SK-N-SH (cell line): ENCODE measurements at places on chromosomes 12 and 14. TPM values are rescaled to one million over a fixed set of nuclear protein-coding genes. Genes with fewer than 3 reads are reported as not detected.

The LRRK2 gene
- 0.08 and 0.10 TPM in 2 replicates for polyA plus RNA-seq

The SLC48A1 gene
- 7.3 and 8.1 TPM in 2 replicates for polyA plus RNA-seq

The GLIPR1L2 gene
- 0.13 and 0.24 TPM in 2 replicates for polyA plus RNA-seq

The PYGL gene
- polyA plus RNA-seq = 60.2 and 66.4 TPM in 2 replicates

GRCh38 chr12:19129486-19130223 lies at the start of gene PLEKHA5:
Gene PLEKHA5, plus strand, starts transcription at chr12:19129733. Its CDS starts 67 bp downstream, at chr12:19129800.
- peak; percentile 94 for DNase-seq

- DNase-seq = peak; percentile 24
Measured at GRCh38 chr14:81137316-81137715, 83.4 kb downstream of the GTF2A1 start.

GRCh38 chr12:40105515-40106201 lies at the start of gene SLC2A13:
Gene SLC2A13, minus strand, starts transcription at chr12:40106081. Its CDS starts 273 bp downstream, at chr12:40105808.
- peak; percentile 97 for DNase-seq
